ENCODE measurements at places on chromosomes 6 and 20.

GRCh38 chr6:106620931-106621672, 8.2 kb downstream of the RTN4IP1 start:
- DNase-seq = no peak

- no peak for DNase-seq
Observed at GRCh38 chr6:43035495-43036194, 14.2 kb downstream of the RRP36 start.

DNA sequence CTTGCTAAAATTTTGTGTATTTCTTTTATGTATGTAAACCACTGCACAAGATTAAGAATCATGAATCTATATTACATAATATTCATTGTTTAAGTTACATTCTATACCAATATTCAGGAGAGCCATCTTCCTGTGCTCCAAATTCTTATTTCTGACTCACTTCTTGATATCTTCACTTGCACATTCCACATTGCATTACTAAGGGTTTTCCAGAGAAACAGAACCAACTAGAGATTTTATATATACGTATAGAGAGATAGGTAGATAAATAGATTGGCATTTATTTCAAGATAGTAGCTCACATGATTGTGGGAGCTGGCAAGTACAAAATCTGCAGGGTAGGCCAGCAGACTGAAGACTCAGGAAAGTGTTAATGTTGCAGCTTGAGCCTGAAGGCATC, 222.2 kb upstream of the PRSS16 start:
- DNase-seq = no peak

- no peak for DNase-seq
Observed at GRCh38 chr20:20333866-20334265, 34.0 kb upstream of the INSM1 start.

- no peak for DNase-seq
Observed at GRCh38 chr6:38283734-38284362, 355.9 kb downstream of the BTBD9 start.

- no peak for DNase-seq
Observed at GRCh38 chr6:22045261-22045912, 251.4 kb downstream of the PRL start.

DNA sequence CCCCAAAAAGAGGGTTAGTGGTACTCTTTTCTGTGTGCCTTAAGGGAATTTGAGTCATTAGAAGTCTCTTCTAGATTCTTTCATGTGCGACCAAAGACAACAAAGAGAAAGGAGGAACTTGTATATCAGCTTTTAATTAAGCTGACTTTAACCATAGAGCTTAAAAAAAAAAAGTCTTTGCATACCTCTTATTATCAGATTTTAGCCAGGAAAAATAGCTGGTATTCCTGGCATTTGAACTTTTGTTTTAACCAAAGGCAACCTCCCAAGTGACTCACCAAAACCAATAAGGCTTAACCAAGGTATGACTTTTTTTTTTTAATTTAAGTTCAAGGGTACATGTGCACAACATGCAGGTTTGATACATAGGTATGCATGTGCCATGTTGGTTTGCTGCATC, 375.0 kb downstream of the CDC5L start:
- no peak for DNase-seq

DNA sequence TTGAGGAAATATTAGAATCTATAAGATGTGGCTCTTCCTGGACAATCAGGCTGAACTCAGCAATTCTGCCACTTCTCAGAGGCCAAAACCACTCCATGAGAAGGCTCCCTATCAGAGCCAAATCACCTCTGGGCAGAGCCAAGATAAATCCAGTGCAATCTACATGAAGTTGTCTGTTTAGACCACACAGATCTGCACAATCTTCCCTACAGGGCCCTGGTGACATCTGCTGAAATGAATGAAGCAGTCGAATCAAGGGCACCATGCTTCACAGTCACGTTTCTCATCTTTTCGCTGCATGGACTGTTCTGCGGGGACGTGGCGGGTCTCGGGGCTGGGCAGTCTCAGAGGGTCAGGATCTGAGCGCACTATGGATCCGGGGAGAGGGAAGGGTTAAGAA, 60.1 kb upstream of the CD93 start:
- DNase-seq = no peak

DNA sequence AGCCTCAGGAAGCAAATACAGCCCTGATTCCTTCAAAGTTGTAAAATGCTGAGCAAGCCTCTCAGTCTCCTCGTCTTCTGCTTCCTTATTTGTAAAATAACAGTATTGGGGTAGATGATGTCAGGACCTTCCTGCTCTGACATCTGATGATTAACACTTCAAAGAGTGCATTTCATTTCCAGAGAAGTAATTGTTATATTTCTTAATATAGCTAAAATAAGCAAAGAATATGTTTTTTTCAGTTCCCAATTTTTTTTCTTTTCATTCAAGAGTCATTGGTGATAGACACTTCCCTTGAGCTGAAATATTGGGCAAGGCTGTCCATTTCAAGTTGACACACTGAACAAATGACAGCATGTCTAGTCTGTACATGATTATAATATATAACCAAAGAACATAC, 53.4 kb downstream of the SLX4IP start:
- DNase-seq = no peak

GRCh38 chr6:149076355-149076734, 241.2 kb upstream of the TAB2 start:
- no peak for DNase-seq

DNA sequence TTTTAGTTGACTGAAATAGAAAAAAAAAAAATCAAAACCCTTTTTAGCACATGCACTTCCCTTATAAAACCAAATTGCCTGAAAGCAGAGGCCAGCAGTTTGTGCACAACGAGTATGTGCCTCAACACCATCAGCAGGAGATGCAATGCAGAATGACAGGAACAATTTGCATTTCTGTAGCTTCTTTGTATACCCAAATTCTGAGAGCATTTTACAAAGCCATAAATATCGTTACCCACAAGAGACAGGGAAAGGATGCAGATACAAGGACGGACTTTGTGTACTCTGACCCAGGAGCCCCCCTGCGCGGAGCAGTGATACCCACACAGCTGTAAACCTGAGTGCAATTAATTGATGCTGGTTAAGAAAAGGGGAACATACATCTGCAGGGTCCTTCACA, 285.6 kb downstream of the PRKN start:
- DNase-seq = no peak

DNA sequence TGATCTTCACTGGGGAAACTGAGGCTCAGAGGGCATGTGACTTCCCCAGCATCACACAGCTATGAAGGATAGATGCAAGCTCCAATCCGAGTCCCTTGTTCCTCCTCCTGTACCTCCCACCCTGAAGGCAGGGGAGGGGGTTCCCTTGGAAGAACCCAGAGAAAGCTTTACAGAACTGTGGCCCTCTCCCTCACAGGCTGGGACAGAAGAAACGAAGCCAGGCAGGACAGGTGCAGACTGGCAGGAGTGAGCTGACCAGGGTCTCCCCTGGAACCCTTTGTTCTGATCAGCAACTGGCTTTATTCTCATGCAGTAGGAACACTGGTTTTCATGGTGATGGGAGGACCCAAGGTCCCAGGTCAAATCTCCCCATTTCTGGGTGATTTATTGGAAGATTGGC, 90.2 kb downstream of the TMEM242 start:
- no peak for DNase-seq

GRCh38 chr20:43124241-43124640, 65.5 kb downstream of the PTPRT start:
- no peak for DNase-seq

GRCh38 chr20:46717818-46718541, 8.5 kb downstream of the SLC2A10 start:
- no peak for DNase-seq

- DNase-seq = no peak
Observed at GRCh38 chr6:79808921-79809320, 138.4 kb downstream of the ELOVL4 start.

DNA sequence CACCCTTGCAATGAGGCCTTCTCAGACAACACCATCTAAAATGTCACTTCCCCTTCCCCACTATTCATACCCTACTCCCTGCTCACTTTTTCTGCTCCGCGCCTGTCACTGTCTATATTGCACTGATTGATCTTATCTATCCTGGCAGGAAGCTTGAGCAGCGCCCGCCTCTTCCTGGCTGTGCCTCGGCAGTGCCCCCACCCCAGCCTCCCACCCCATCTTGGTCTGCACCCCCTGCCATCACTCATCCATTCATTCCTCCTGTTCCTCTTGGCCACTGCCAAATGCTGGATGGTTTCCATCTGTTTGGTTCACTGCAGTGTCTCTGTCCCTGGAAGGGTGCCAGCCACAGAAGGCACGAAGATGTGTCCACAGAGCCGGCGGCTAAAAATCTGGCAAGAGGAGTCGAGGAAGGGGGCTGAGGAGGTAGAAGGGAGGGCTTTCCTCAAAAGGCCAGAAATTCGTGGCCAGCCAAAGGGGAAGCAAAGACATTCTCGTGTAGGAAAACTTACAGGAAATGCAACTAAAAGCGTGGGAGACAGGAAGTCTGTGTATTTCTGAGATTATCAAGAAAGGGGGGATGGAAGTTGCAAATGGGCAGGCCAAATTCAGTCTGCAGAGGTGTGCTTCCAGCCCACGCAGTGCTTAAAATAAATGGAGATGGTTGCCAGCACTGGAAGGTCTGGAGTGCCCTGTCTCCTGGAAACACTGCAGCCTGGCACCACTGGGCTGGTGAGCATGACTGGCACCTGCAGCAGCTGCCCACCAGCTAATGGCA, 27.6 kb downstream of the SYNJ2 start:
- DNase-seq = peak; percentile 29

DNA sequence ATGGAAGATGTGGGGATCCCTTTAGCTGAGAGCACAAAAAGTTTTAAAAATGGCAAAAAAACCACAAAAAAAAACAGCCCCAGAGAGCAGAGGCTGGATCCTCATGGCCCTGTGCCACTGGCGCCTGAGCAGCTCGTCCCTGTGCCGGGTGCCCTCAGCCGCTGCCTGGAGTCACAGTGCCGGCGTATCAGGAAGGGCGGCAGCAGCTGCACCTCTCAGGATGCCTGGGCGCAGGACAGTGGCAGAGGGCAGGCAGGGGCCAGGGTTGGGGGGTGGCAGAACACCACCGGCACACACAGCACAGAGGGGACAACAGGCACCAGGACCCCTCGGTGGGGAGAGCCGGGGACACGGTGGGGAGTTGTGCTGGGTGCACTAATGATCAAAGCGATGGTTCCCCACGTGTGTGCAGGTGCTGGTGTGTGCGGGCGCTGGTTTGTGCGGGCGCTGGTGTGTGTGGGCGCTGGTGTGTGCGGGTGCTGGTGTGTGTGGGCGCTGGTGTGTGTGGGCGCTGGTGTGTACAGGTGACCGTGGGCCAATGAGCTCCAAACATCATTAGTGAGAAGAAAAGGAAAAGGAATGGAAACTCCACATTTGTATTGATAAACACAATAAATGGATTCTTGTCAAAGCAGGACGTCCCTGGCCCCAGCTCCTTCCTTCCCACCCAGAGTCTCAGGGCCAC, 1.5 kb upstream of the FRMD1 start:
- DNase-seq = no peak

DNA sequence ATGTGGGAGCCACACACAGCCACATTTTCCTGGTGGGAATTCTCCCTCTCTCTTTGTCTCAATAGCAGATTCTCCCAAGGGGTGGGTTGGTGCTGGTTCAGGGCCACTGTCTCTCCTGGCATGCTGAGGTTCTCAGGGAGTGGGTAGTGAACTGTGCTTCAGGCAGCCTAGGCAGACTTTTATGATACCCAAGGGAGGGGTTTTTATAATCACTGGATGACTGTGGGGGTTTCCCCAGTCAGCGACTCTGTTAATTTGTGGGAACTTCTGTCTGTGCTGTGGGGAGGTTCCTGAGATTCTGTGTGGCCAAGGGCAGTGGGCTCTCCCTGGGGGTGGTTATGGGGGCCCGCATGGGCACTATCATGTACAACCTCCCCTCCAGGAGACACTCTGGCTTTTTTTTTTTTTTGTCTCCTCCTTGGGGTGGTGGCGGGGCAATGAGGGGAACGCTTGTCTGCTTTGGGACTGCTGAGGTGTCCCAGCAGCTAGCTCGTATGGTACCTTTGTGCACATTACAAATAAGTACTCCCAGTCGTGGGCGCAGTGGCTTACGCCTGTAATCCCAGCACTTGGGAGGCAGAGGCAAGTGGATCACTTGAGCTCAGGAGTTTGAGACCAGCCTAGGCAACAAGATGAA, 10.0 kb downstream of the PTK7 start:
- no peak for DNase-seq

GRCh38 chr6:82331031-82331773, 32.4 kb upstream of the TPBG start:
- no peak for DNase-seq

GRCh38 chr6:11386323-11386722, 151.2 kb upstream of the TMEM170B start:
- no peak for DNase-seq

GRCh38 chr6:37967651-37968050, 148.1 kb downstream of the ZFAND3 start:
- no peak for DNase-seq

GRCh38 chr6:123619156-123619555, 17.6 kb downstream of the TRDN start:
- DNase-seq = no peak

DNA sequence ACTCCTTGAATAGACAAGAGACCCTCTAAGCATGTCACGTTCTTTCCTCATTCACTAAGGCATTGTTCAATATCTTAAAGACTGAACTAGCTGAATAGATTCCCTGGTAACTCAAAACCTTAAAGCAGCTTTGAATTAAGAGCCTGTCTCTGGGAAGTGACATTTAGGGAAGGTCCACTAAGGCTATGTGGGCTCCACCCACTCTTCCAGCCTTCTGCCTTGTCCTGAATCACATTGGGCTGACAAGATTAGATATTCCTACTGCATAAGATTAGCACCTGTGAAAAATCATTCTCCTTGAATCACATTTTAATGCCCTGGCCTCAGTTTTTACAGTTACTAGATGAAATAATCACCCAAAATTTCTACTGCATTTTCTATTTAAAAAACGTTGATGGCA, 36.3 kb downstream of the CLIC5 start:
- DNase-seq = no peak

GRCh38 chr6:124999105-124999764, 37.0 kb downstream of the RNF217 start:
- no peak for DNase-seq

DNA sequence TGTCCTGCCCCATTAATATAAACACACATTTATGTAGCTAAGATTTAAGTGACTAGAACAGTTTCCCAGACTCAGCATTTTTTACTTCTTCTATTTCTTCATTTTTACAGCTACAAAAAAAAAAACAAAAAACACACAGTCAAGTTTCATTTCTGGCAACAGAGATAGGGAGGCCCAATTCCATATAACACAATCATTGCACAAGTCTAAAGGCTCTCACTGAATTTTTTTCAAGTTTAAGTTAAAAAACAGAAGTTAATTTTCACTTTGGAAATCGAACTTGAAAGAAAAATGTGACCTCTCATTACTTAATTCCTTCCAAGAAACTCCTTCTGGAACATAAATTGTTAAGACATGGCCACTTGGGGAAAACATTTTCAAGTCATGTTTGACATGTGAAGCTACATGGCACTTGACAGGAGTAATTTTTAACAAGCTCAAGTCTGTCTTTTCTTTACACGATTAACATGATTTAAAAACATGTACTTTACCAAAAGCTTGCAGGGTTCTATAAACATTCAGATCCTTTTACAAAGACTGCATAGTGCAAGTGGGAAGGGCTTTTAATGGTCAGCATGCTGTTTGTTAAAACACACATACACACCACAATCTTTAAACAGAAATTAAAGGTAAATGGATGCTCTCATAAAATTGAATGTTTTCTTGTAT, 100.1 kb upstream of the CCDC28A start:
- no peak for DNase-seq
